CD4-positive, alpha-beta T cell treated with Interleukin-17A for 1 hour (primary cell): ENCODE measurements at places on chromosomes 11 and 22.
A peak's percentile ranks its signal among the peaks of the same experiment; 100 is the strongest.

DNA sequence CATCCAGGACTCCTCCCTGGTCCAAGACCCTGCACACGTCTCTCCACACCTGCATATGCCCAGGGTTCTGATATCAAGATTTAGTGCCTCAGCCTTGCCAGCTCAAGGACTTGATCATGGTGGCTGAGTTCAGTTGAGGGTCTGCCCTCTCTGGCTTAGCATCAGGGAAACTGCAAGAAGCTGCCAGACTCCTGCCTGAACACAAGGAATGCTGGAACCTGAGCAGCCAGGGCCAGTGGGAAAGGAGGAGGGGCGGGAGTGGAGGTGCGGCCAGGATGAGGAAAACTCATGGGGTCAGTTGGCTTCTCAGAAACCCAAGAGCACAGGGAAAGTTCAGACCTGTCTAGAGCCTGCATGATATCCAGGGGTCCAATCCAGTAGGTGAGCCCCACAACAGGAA, 546.1 kb downstream of the BUD13 start:
- DNase-seq: no peak

- no peak for DNase-seq
Observed at GRCh38 chr22:36831717-36832116, 14.9 kb upstream of the PVALB start.

DNA sequence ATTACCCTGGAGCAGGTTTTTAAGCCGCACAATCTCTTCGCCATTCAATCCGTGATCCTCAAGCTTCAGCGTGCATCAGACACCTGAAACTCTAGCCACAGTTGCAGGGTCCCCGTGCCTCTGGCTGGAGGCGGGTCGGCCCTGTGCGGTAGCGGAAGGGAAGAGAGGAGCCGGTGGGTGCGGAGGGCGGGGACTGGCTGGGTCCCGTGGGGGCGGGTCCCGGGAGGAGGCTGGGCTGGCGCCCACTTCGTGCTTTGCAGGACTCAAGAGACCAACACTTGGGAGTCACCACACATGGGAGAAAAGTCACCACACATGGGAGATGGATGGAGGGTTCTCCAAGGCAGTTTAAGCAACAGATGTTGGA, 772 bp downstream of the C22orf15 start:
- DNase-seq: peak; percentile 48

- no peak for DNase-seq
Observed at GRCh38 chr11:1181853-1182535, 24.2 kb downstream of the MUC5AC start.

GRCh38 chr22:36010090-36010489, 18.5 kb downstream of the RBFOX2 start:
- no peak for DNase-seq

DNA sequence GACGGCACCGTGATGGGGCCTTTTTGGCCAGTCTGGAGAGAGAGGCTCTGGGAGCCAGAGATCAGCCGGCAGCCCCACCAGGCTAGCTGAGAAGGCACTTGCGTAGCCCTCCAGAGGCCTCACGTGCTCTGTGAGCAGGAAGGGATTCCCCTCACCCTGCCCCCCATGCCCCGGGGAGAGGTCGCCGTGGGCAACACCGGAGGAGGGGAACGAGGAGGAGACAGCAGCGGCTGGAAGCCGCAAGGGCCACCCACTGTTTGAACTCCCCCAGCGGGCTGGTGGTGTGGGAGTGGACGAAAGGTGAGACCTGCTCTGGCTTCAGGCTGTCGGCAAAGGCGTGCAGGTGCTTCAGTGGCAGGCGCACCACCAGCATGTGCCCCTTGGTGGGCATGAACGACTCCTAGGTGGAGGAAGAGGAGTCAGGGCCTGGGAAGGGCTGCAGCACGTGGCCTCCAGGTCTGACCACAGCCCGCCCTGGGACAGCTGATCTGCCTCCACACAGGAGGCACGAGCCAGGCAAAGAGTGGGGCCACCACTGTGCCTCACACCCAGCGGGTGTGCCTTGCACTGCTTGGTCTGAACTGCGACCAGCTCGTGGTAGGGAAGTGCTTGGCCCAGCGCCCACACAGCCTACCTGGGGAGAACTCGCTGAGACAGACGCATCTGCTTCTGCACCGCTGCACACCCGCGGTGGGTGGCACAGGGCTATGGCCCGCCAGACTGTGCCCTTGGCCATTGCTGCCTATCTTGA, 99.9 kb downstream of the MED15 start:
- DNase-seq: no peak

DNA sequence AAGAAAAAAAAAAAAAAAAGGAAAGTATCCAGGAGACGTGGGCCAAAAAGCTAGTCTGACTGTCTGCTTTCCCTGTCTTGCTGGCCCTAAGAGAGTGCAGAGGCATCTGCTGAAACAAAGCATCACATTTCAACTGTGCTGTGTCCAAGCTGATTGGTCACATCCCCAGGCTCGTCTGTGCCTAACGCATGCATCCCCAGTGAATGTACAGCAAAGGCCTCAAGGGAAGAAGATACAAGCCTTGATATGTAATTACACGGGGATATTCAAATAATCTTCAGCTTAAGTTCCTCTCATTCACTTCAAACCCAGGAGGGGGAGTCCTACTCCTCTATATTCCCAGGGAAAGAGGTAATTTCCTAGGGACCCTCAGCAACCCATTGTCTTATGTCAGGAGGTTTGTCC, 5.4 kb upstream of the SORL1 start:
- no peak for DNase-seq

GRCh38 chr11:1458340-1459218, 28.0 kb downstream of the MOB2 start:
- no peak for DNase-seq

DNA sequence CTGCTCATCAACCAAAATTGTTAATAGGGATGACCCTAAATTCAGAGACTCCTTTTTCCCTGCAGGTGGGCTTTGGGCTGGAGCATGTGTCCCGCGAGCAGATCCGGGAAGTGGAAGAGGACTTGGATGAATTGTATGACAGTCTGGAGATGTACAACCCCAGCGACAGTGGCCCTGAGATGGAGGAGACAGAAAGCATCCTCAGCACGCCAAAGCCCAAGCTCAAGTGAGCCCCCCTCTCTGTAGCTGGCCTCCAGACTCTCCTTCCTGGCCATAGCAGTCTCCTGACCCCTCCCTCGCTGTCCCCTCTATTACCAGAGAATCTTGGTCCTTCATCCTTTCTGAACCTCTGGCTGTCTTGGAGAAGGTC, 47.9 kb upstream of the RAB1B start:
- no peak for DNase-seq

GRCh38 chr22:32794449-32795213, 6.9 kb upstream of the TIMP3 start:
- DNase-seq: no peak

- DNase-seq: no peak
Observed at GRCh38 chr11:19164230-19164855, 37.4 kb downstream of the CSRP3 start.

DNA sequence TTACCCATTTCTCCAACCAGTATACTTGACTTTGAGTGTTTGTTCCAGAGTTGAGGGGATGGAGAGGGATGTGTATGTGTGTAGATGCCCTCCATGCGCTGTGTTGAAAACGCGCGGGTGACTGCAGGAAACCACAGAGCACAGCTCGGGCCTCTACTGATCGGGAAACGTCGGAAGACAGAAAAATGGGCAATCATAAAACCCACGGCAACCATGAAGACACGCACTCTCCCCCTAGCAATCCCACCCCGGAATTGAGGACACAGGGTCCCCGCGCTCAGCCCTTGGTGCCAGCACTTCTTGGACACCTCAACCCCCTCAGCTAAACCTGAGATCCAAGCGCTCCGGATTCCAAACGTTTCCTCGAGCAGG, 251 bp upstream of the UQCC3 start:
- DNase-seq: no peak

- peak; percentile 12 for DNase-seq
Observed at GRCh38 chr11:30917859-30918478, 331.8 kb upstream of the MPPED2 start.

DNA sequence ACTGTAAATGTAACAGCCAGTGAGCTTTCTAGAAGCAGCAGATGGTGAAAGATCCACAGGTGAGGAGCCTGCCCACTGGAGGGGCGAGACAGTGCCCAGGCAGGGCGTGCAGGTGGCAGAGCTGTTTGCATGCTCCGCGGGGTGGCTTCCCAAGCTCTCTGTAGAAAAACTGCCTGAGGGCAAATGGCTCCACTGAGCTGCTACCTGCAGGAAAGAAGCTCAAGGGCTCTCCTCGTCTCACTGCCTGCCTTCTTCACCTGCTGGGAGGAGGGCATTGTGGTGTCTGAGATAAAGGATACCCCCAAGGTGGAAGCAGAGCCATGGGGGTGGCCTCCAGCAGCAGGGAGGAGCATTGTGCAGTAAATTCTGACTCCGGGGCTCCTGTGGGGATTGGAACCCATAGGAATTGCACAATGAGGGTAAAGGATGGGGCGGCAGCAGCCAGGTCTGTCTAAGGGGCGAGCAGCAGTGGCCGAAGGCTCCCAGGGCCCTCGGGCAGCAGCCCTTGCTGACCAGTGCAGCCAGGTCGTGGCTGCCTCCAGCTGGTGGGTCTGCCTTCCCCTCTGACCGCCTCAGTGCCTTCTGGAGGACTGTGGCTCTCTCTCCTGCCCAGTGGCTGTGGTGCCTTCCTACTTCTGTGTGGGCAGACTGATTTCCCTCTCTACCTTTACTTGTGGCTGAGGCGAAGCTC, 28.0 kb upstream of the CABP7 start:
- no peak for DNase-seq

- DNase-seq: no peak
Observed at GRCh38 chr11:30991802-30992512, 377.6 kb downstream of the DCDC1 start.

DNA sequence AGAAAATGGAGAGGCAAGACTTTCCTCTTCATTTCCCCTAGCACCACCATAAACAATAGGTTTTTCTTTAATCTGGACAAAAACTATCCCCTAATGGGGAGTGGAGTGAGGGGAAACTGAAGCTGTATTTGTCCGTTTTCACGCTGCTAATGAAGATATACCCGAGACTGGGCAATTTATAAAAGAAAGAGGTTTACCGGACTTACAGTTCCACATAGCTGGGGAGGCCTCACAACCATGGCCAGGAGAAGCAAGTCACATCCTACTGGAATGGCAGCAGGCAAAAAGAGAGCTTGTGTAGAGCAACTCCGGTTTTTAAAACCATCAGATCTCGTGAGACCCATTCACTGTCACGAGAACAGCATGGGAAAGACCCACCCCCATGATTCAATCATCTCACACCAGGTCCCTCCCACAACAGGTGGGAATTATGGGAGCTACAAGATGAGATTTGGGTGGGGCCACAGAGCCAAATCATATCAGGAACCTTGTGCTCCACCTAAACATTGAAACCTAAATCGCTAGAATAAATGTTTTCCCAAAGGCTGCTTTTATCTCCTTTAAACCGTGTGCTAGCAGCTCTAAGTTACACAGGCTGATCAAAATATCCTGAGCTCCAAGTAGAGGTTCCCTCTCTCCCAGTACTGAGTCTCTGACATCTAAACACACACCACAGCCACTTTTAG, 4.3 kb downstream of the UBQLN3 start:
- DNase-seq: no peak

DNA sequence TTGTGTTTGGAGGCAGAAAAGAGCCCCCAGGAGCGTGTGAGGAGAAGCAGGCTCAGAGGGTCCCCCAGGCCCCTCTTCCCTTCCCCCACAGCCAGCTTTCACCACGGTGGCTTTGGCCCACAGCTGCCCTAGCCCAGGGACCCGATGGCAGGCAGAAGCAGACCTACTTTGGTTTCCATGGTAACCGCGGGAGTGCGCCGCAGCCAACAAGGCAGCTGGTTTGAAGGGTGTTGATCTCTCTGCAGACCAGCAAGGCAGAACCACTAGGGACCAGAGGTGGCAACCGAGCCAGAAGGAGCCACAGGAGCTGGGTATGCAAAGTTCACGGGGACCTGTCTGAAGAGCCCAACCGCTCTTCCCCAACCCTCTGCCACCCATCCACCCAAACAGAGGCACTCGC, 69.4 kb downstream of the BUD13 start:
- no peak for DNase-seq

GRCh38 chr11:68048681-68049508, 10.1 kb downstream of the TCIRG1 start:
- DNase-seq: no peak

GRCh38 chr11:77609234-77609633, 19.5 kb downstream of the AQP11 start:
- no peak for DNase-seq

- no peak for DNase-seq
Observed at GRCh38 chr11:62352355-62353336, 15.4 kb downstream of the ASRGL1 start.

GRCh38 chr11:92246630-92247029, 22.0 kb downstream of the FAT3 start:
- DNase-seq: no peak

DNA sequence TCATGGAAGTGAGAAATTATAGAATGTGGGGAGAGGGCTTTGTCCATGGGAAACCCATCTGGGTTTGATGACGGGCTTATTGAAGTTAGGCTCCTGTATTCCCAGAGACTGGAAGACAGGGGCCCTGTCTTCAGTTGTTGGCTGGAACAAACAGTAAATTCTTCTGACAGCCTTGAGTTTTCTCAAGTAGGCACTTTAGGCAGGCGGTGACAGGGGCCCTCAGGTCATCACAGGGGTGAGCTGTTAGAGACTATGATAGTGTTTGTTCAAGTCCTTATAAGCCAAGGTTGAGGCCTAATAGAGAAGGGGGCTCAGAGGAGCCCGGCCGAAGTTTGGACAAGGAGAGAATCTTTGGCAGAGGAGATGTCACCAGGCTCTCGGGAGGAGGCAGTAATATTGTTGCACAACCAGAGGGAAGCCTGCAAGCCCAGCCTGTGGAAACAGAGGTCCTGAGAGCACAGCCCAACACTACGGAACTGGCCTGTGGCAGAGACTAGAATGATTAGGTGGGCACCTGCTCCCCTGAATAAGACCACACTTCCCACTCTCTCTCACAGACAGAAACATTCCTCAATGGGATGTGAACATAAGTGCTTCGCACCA, 20.2 kb upstream of the IL17RA start:
- no peak for DNase-seq

GRCh38 chr11:94147433-94147845, 18.8 kb downstream of the PANX1 start:
- DNase-seq: peak; percentile 21

DNA sequence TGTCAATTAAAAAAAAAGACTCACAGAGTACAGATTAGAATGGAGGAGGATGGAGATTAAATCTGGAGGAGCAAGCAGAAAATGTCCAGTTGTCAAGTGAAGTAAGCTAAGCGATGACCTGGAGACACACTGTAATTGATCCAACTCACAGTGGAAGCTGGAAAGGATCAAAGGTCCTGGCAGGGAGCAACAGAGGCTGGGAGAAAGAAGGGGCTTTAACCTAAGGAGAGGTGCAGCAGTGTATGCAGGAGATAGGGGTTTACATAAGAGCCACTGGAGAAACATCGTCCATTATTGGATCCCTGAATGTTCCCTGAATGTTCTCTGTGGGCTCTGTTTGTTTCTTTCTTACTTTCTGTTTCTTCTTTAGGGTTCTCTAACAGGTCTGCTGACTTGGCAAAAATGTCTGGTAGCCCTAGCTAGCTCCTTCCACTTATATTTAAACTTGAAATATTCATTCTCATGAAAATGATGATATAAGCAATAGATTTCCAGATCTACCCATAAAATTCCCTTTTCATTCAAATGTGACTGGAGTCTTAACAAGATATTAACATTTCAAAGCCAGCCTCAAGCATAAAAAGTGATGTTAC, 30.1 kb upstream of the CAT start:
- no peak for DNase-seq

- no peak for DNase-seq
Observed at GRCh38 chr11:31973172-31973571, 117.7 kb upstream of the RCN1 start.
